Testis (tissue), 5 donors: ENCODE measurements at places on chromosomes 12 and 14. TPM values are rescaled to one million over a fixed set of nuclear protein-coding genes. Genes with fewer than 3 reads are reported as not detected.

- DNase-seq: no peak
Measured at GRCh38 chr14:20626274-20626673, 15.2 kb downstream of the OR6S1 start.

The KRT3 gene
- not detected for total RNA-seq

DNA sequence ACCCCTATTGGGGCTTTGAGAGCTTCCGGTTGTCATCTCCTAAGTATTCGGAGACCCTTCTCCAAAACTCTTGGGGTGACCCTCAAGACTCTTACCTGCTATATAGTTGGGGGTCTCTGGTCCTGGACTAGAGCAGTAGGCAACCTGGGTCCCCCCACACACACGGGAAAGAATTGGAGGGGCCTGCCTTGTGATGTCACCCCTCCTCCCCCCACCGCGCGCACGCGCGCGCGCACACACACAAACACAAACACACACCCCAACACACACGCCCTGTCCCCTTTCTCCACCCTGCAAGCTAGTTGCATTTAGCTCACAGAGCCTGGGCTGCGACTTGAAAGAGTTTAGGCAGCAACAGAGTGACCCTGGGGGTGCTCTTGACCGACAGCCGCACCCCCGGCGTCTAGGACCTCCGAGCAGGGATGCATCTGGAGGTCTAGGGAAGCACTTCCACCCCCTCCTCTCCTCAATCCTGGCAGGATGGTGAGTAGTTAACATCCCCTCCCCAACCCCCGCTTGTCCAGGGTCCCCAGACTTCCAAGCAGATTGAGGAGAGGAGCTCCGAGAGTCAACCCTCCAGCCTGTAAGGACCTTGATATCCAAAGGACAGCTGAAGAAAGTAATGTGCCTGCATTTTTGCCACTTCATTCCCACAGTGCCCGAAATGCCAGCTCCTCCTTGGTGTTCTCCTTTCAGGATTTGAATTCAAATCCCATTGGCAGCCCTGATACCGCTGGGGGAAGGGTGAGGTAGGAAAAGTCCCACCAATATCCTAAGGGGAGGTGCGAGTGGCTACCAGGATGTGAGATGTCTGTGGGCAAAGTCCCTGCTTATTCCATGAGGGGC, 1.4 kb upstream of the DNAJC14 start:
- peak; percentile 87 for DNase-seq

The ANKS1B gene
- 30.9 TPM for total RNA-seq

GRCh38 chr14:23097786-23098185, 2.5 kb downstream of the C14orf119 start:
- DNase-seq: no peak

The AREL1 gene
- total RNA-seq: 58.8 TPM

The NRIP2 gene
- 2.6 TPM for total RNA-seq

The CPNE6 gene
- 0.71 TPM for total RNA-seq

The IL22 gene
- total RNA-seq: not detected

DNA sequence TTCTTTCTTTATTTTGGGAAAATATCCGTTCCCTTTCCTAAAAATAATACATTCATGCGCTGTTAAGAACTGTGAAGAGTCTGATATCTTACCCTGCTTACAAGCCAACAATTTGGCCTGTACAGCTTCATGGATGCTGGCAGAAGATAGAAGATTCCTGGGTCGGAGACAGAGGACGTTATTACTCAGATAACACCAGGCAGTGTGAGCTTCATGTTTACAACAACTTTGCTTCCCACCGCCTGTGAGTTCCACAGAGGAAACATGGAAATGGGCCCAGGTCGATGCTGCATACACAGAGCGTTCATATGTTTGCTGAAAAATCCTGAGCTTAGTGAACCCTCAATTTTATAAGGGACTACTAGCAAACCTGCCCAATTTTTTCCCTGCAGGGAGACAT, 705.6 kb upstream of the SEL1L start:
- peak; percentile 32 for DNase-seq

The KCNH3 gene
- total RNA-seq: 4.5 TPM

The ZC3H10 gene
- 20.6 TPM for total RNA-seq

GRCh38 chr14:68566075-68566474, 226.8 kb downstream of the ZFP36L1 start:
- DNase-seq: no peak

DNA sequence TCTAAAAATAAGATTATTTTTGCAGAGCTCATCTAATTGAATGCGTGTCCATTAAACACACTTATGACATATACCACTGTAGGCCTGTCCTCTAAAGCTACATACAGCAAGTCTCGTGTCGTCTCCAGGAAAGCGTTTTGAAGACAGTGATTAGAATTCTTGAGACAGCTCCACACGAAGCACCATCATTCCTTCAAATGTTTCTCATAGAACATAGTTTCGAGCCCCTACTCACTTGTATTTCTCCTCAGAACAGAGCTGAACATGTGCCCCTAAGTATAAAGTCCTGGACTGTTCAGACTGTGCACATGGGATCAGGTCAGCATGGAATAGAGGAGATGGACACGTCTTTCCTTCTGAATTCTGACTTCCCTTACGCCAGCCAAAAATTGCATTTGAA, 64.5 kb upstream of the HMGA2 start:
- DNase-seq: no peak

The MRPL52 gene
- 31.1 TPM for total RNA-seq

The CACNA1C gene
- total RNA-seq: 20.3 TPM

GRCh38 chr14:90450151-90450550, 53.3 kb downstream of the CALM1 start:
- no peak for DNase-seq

DNA sequence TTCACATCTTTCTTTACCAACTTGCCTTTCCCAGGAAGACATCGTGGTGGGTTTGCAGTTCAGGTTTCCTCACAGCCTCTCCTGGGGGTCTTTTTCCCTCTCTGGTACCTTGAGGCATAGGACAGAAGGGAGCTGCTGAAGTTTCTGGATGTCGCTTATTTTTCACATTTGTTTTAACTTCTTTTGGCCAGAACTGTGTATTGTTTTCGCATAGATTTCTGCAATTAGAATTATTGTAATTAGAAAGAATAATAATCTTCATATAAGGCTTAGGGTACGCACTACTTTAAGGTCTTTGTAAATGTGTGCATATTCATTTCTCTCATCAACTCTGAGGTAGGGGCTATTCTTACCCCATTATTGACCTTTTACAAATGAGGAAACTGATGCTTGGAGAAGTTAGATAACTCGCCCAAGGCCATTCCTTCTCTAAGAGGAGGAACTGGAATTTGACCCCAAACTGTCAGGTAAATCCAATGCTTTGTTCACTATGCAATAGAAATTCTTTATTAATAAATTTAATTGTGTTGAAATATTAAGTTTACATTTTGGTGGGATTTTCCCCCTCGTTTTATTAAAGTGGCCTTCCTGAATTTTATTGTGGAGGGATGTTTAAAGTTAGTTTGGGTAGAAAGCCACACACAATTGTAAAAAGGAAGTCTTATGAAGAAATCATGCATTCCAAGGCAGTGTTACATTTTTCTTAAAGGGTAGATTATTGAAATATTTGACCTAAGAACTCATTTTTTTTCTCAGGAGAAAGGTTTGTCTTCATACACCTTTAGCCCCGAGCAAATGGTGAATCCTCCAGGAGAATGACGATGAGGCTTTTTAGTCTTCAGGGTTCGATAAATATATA, 12.1 kb upstream of the SLC38A2 start:
- no peak for DNase-seq

DNA sequence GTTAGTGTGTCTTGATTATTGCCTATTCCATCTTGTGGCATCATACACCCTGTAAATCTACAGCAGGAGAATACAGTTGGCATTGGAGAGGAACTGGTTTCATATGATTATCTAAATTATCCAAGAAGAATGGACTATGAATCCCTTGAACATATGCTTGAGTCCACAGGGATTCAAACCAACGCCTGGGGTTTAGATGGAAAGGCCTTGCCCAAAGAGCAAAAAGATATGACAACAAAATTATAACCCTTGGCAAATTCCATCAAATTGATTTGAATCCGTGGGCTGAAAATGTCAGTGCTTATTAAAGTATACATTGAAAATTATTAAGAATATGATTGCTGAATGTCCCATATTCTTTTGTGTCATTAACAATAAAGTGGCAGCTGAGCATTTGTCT, 108.2 kb downstream of the PDE3A start:
- no peak for DNase-seq

The JAG2 gene
- total RNA-seq: 21.3 TPM

- DNase-seq: no peak
Measured at GRCh38 chr12:111359231-111359913, 9.5 kb downstream of the PHETA1 start.

- DNase-seq: peak; percentile 47
Measured at GRCh38 chr12:101823891-101824290, 6.9 kb downstream of the GNPTAB start.

The DNM1L gene
- total RNA-seq: 64.9 TPM

DNA sequence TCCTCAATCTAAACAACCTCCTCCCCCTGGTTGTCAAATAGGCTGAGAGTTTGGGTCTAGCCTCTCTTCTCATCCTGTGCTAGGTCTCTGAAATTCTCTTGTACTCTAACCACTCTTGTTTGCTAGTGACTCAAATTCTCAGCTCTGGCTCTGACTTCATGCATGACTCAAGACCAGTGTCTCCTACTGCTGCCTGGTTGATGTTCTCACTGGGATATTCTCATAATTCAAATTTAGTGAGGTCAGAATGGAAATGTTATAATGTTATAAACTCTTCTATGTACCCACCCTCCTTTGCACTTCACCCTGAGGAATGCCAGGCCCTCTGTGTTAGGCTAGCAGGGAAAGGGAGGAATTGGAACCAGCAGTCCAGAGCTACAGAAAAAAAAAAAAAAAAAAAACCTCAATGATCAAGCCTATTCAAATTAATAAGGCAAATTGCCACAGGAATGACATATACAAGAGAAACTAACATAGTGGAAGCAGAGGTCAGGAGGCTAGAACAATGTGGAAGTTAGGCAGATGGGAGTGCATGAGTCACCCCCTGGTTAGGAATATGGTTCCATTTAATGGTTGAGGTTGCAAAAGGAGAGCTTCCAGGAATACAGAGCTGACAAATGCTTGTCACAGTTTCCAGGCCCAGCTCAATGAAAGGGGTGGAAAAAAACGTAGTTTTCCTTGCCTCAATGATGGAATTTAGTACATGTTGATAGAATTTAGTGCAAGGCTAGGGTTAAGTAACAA, 459.5 kb downstream of the RMST start:
- no peak for DNase-seq

GRCh38 chr14:71538288-71538687, 393.9 kb upstream of the RGS6 start:
- DNase-seq: no peak

The BBOF1 gene
- total RNA-seq: 40.6 TPM

DNA sequence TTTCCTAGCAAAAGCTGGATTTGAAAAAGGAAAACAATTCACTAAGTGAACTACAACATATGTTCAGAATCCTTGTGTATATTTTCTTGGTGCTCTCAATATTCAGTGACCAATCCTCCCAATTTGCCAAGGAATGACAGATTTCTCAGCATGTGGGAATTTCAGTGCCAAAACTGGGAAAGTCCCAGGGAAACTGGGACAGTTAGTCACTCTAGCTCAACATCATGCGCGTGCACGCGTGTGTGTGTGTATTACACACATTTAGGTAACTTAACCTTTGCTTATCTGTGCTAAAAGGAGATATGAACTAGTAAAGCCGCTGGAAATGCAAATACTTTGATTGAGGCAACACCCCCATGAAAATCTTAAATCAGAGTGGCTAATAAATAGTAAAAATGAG, 26.1 kb upstream of the SLC6A13 start:
- no peak for DNase-seq

DNA sequence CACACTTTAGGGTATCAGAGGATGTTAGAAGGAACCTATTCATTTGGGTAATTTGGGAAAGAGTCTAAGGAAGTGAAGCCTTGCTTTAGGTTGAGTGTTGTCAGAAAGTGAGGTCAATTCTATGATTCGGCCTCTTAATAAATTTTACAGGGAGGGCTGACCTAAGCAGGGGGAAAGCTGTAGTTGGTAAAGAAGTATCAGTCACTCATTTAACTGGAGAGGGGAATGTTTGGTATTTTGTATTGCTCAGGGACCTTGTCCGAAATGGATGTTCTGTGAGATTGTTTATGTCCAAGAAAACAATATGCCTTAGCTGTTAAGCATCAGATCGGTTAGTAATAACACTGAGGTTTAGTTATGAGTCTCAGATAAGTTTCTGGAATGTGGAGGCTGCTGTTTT, 7.3 kb downstream of the CAND1 start:
- DNase-seq: no peak

- DNase-seq: peak; percentile 69
Measured at GRCh38 chr14:76773188-76773885, 12.1 kb downstream of the VASH1 start.

The OR11G2 gene
- not detected for total RNA-seq

GRCh38 chr12:122097927-122098756, 19.6 kb downstream of the MLXIP start:
- peak; percentile 83 for DNase-seq

DNA sequence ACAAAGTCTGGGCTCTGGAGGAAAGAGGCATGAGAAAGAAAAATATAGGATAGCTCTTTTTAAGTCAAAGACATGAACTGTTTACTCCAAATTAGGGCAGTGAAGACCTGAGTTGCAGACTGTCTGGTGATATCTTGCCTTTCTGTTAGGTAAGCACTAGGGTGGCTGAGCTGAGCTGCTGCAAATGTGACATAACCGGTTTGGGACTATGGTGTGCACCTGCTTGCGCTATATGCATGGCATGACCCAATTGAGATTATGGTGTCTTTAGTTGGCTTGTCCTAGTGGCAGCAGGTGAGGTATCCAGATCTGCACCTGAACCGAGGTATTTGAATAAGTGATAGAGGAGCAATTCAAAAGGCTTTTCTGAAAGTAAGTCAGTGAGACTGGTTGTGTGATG, 345.6 kb downstream of the APAF1 start:
- no peak for DNase-seq

DNA sequence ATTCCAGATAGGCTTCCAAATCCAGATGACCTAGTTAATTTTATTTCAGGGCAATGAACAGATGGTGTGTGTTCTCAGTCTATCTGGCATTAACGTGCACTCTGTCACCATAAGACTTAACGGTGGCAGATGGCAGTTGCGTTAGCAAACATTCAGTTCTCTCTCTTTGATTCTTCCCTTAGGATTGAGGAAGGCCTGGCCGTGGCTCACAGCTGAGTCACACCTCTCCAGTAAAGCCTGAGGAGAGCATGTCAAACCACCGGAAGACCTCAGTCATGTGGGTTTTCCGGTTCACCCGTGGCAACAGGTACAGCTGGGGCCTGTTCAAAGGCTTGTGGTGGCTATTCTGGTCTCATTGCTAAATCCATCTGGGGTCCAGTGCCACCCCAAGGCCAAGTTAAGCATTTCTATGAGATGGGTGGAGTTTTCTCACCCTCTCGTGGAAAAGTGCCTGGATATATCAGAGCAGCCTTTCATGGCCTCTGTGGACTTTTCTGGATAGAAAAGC, 545.1 kb upstream of the ATP2B1 start:
- no peak for DNase-seq

DNA sequence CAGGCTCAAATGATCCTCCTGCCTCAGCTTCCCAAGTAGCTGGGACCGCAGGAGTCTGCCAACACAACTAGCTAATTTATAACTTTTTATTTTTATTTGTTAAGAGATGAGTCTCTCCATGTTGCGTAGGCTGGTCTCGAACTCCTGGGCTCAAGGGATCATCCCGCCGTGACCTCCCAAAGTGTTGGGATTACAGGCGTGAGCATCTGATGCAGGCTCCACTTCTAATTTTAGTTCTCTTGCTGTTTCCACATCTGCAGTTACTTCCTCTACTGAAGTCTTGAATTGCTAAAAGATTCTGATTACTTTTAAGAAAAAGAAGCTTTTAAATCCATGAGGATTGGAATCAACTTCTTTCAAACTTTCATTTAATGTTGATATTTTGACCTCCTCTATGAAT, 13.4 kb upstream of the SNX6 start:
- no peak for DNase-seq

- DNase-seq: no peak
Measured at GRCh38 chr12:84692071-84692470, 220.5 kb downstream of the SLC6A15 start.

The SERPINA1 gene
- total RNA-seq: 1.0 TPM
